ENCODE measurements at places on chromosomes 7 and 10. TPM values are rescaled to one million over a fixed set of nuclear protein-coding genes. Genes with fewer than 3 reads are reported as not detected.

ELOVL3 gene
- total RNA-seq: not detected

SFRP4 gene
- total RNA-seq: not detected

NEURL1 gene
- total RNA-seq: 1.1 TPM

GRCh38 chr7:3057066-3057420 is 13.4 kb upstream of the CARD11 start:
- H3K4me1 ChIP-seq: no peaks in the 10 kb centered on the region
- no peaks in the 10 kb centered on the region for H3K27me3 ChIP-seq
- no peak for DNase-seq
- H3K4me3 ChIP-seq: no peak overlapping the region

GRCh38 chr7:39415091-39415787 is 151.0 kb upstream of the YAE1 start:
- DNase-seq: no peak
- no peak overlapping the region for H3K27ac ChIP-seq
- peaks cover 12% of the 10 kb centered on the region for H3K4me1 ChIP-seq
- H3K27me3 ChIP-seq: peaks cover 5% of the 10 kb centered on the region

DNA sequence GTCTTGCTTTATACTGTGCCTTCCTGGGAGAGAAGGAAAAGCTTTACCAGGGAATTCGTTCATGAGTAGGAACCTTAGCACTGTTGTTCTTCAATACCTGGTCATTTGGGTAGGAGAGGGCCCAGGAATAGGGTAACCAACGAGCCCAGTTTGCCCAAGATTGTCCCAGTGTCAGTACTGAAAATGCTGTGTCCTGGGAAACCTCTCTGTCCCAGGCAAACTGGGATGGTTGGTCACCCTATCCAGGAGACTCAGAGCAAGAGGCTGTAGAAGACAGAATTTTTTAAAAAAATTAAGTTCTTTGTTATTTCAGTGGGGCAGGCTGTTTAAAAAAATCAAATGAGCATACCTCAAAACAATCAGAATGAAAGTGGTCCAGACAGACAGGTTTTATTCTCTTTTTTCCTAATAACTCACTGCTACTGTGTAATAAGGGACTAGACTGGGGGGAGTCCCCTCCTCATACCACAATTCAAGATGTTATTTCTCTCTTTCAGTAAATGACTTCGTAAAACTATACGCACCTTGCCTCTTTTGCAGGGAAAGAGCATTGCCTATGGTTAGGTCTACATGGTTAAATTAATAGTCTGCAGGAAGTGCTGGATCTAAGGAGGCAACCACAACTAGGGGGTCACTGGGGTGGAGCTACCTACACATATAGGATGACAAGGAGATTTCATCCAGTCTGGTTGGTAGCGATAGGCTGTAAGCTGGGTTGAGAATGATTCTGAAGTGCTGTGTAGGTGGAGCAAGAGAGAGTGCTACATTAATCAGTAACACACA is 41.1 kb upstream of the FAM133B start:
- no peak for DNase-seq
- no peak overlapping the region for H3K4me3 ChIP-seq
- H3K27me3 ChIP-seq: no peaks in the 10 kb centered on the region
- peaks cover 8% of the 10 kb centered on the region for H3K36me3 ChIP-seq
- no peaks in the 10 kb centered on the region for H3K4me1 ChIP-seq
- no peak overlapping the region for H3K27ac ChIP-seq

AKR1C4 gene
- not detected for total RNA-seq

DNA sequence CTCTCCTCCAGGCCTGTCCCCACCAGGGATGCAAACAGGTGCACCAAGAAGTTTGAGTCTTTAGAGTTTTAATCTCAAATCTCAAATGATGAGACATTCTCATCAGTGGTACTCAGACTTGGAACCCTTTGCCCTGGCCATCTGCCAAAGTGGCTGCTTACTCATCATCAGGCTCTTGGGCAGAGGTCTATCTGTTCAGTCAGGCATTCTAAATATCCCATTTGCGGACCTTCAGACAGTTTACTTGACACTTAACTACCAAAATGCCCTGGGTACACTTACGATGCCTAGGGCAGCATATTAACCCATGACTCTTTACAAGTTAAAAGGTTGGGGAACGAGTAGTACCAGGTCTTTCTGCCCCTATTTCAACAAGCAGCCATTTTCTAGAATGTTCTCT is 61.2 kb upstream of the YAE1 start:
- H3K36me3 ChIP-seq: no peaks in the 10 kb centered on the region
- no peak overlapping the region for H3K4me3 ChIP-seq
- H3K4me1 ChIP-seq: peaks cover 4% of the 10 kb centered on the region
- DNase-seq: peak; percentile 2

GRCh38 chr7:80859272-80859970 is 59.4 kb downstream of the SEMA3C start:
- H3K4me1 ChIP-seq: no peaks in the 10 kb centered on the region
- H3K27ac ChIP-seq: no peak overlapping the region
- H3K27me3 ChIP-seq: no peaks in the 10 kb centered on the region
- no peaks in the 10 kb centered on the region for H3K36me3 ChIP-seq

HMX2 gene
- total RNA-seq: not detected

- DNase-seq: no peak
- H3K27me3 ChIP-seq: no peaks in the 10 kb centered on the region
- H3K4me1 ChIP-seq: no peaks in the 10 kb centered on the region
Measured at GRCh38 chr7:92366730-92367129, 80.6 kb upstream of the GATAD1 start.

LOXL4 gene
- total RNA-seq: not detected

ZP3 gene
- 3.2 TPM for total RNA-seq

- no peak overlapping the region for H3K27ac ChIP-seq
- H3K4me3 ChIP-seq: no peak overlapping the region
- H3K4me1 ChIP-seq: peaks cover 4% of the 10 kb centered on the region
- H3K36me3 ChIP-seq: no peaks in the 10 kb centered on the region
- peaks cover 3% of the 10 kb centered on the region for H3K27me3 ChIP-seq
- DNase-seq: no peak
Measured at GRCh38 chr7:101545441-101546190, 83.5 kb downstream of the MYL10 start.

DNA sequence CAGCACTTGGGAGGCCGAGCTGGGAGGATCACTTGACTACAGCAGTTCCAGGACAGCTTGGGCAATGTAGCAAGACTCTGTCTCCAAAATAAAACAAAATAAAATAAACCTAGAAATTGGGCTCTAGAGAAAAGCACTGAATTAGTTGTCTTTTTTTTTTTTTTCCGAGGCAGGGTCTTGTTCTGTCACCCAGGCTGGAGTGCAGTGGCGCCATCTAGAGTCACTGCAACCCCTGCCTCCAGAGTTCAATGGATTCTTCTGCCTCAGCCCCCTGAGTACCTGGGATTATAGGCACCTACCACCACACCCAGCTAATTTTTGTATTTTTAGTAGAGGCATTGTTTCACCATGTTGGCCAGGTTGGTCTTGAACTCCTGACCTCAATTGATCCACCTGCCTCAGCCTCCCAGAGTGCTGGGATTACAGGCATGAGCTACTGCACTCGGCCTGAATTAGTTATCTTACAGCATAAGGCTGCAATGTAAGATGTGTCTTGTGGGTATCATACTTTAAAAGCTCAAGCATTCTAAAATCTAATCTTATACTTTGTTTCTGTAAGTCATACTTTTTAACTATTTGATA is 12.8 kb downstream of the MEIG1 start:
- no peak overlapping the region for H3K4me3 ChIP-seq
- peak; percentile 43 for DNase-seq
- no peaks in the 10 kb centered on the region for H3K36me3 ChIP-seq
- peaks cover 3% of the 10 kb centered on the region for H3K4me1 ChIP-seq
- peaks cover 6% of the 10 kb centered on the region for H3K27me3 ChIP-seq

GRCh38 chr7:142375710-142376313 is 118.0 kb upstream of the PRSS58 start:
- no peak overlapping the region for H3K27ac ChIP-seq
- H3K4me3 ChIP-seq: no peak overlapping the region
- no peaks in the 10 kb centered on the region for H3K36me3 ChIP-seq
- no peaks in the 10 kb centered on the region for H3K27me3 ChIP-seq
- H3K4me1 ChIP-seq: no peaks in the 10 kb centered on the region

Data from CD4-positive, alpha-beta T cell (primary cell).